SK-MEL-5 (cell line): ENCODE measurements at places on chromosomes 4 and X.

- no peak for DNase-seq
Measured at GRCh38 chrX:136819031-136819703, 38.4 kb upstream of the ARHGEF6 start.

DNA sequence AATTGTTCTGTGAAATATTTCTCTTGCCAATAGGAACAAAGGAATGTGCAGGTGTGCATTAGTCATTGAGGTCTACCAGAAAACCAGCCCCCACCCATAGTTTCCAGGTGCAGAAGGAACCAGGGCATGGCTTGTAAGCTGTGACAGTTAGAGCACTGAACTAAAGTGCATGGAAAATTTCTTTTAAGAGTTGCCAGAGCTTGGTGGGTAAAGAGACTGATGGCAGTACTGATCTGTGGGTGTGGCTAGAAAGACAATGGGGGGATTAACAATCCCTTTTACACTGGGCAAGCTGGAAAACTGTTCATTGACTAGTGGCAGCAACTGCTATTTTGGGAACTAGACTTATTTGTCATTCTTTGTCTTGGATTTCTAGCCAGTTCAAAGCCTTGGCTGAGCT lies 326.9 kb downstream of the PCDH19 start:
- DNase-seq = no peak

DNA sequence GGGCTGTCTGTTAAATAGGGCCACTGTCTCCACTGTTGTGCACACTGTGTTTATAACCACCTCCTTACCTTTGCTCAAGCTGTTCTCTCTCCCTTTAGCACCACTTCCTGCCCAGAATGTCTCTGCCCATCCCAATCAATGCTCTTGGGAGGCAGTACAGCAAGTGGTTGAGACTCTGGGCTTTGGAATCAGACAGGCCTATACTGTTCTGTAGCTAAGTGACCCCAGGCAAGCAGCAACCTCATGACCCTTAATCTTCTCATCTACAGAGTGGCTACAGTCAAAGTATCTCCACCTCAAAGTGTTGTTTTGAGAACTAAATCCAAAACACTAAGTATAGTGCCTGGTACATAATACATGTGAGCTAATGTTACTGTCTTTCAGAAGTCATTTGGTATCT lies 3.8 kb upstream of the TXK start:
- peak; percentile 35 for DNase-seq

DNA sequence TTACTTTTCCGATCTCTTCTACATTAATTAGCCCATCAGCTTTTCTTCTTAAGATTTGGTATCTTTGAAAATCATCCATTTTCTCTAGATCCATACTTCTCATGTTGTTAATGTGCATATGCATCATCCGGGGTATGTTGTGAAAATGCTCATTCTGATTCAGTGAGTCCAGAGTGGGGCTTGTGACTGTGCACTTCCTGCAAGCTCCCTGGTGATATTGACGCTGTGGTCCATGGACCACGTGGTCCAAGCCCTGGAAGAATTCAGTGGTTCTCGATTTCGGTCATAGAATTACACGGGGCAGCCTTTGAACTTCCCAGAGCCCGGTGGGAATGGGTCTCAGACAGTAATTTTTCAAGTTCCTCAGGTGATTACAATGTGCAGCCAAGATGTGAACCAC lies 69.8 kb downstream of the ZFX start:
- peak; percentile 32 for DNase-seq

DNA sequence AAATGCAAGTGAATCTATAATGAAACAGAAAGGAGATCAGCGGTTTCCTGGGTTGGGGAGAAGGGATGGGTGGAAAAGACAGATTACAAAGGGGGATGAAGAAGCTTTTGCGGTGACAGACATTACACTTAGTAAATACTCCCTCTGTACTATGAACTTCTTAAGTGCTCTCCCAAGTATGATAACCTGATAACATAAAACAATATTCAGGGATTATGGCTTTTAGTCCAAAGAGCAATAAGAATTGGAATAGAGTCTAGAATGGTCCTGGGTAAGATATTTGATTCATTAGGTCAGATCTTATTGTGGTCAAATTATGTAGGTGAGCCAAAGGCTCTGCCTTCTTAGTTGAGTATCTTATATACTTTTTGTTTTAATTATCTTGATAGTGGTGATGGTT lies 9.2 kb downstream of the LRRC66 start:
- DNase-seq = no peak

DNA sequence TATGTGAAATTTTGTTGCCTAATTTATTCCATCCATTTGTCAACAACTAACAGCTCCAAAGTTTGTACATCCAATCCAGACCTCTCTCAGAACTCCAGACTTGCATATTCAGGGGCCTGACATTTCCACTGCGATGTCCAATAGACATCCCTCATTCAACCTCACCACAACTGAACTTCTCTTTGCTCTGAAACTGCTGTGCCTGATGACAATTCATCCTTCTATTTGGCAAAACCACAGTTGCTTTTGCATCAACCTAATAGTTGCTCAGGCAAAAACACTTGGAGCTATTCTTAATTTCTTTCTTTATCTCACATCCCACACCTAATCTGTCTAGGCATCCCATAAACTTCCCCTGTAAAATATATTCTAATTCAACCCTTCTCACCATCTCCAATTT lies 56.5 kb downstream of the ANTXR2 start:
- DNase-seq = no peak

GRCh38 chrX:28876408-28876807 lies 289.2 kb downstream of the IL1RAPL1 start:
- DNase-seq = no peak

DNA sequence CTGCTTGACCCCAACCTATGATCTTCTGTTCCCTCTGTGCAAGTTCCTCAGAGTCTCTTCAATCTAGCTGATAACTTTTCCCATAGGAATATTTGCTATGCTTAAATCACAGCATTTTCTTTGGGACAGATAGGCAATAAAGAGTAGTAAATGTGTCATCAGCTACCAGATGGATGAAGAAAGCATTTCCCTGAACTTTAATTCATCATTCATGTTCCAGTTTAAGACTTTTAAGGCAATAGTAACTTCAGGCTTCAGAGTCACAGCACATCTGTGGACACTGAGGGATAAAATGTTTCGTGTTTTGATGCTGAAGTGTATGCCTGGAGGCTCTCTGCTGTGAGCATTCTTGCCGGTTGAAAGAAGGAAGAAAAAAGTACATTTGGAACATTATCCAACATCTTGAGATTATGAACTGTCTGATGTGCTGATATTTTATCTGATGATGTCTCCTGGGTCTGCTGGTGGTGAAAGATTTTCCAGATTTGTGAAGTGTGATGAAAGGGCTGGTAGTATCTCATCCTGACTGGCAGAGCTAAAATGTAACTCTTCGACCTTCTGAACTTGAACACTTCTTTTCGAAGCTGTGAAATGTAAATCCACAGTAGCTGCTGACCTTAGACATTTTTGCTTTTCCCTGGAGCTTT lies 133.7 kb downstream of the DCLK2 start:
- no peak for DNase-seq

DNA sequence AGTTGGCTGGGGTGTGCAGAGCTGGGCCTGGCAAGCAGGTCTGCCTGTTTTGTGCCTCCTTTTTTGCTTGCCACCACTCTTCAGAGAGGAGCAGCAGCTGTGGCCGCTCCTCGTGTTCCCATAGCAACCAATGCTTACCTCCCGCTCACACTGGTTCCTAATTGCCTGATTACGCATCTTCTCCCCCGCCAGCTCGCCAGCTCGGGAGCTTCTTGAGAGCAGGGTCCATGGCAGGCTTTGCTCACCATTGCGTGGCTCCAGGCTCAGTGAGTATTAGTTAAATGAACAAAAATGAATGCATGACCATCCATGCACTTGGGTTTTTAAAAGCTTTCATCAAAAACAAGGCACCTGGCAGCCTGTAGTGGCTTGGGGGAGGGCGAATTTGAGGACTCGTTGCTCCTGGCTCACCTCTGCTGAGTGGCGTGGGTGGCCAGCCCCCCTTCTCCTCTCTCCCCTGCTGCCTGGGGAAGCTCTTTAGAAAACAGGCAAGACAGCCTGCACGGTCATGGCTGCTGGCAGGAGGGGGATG lies 14.2 kb upstream of the PJA1 start:
- DNase-seq = no peak

GRCh38 chr4:83819582-83819981 lies 283.7 kb downstream of the GPAT3 start:
- DNase-seq = no peak

GRCh38 chr4:178599521-178599920 lies 1157.3 kb upstream of the AGA start:
- DNase-seq = peak; percentile 30

DNA sequence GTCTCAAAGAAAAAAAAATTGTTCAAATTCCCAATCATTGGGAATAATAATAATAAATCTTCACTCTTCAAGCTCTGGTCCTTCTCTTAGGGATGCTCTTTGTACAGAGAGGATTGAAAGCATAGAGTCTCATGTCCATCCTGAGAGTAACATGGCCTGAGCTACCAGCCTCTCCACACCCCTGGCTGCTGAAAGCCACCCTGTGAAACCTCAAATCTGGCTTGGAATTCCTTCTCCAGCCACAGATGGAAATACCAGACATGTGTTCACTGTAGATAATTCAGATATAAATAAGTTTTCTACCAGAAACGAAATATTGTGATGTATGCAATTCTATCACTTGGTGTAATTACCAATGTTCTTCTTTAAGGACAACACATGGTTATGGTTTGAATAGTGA lies 140.6 kb downstream of the ARSF start:
- no peak for DNase-seq

DNA sequence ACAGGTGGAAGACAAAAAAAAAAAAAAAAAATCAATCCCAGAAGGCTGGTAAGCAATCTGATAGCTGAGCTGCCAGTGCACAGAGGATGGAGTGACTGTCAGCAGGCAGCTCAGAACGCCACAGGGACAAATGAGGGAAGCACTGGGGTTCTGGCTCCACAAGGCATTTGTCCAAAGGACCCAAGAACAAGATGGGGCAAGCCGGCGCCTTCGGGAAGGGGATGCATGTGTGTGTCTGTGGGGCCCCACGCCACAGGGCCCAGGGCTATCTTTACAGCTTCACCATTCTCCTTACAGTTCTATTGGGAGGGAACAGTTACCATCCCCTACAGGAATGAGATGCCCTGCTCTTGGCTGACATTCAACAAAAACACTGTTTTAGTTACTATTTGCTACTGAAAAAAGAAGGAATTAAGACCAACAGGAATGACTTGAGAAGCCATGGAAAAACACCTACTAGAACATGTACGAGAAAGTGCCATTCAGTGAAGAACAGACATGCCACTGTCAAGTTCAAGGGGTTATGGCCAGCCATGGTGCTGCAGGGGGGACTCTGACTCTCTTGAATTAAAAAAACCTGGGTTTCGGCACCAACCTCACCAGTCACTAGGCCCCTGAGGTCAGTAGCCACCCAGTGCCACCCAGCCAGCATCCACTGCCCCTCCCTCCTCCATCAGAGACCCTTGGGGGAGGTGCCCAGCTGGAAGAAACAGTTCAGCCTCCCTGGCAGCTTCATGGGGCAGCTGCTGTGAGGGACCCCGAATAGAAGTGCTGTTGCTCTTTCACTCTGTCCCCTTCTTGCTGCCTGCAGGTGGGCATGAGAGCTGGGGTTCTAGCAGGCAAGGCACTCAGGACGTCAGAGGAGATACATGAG lies 18.5 kb downstream of the WDR1 start:
- DNase-seq = no peak

- DNase-seq = no peak
Measured at GRCh38 chr4:2428496-2429213, 9.9 kb downstream of the CFAP99 start.

GRCh38 chrX:140297273-140297672 lies 207.6 kb downstream of the SOX3 start:
- no peak for DNase-seq

DNA sequence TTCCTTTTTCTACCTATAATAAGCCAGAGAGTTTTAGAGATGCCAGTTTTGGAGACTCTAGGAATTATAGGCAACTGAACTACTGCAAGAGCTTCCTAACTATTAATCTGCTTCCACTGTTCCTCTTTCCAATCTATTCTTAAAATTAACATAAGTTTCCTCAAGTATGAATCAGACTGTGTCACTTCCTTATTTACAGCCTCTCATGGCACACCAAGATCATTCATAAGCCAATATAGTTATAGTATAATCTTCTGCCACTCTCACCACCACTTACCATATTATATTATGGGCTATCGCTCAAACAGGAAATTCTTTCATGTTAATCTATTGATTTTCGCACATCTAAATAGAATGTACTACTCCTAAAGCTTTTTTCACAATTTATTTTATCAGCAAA lies 383.5 kb downstream of the STPG2 start:
- DNase-seq = no peak

DNA sequence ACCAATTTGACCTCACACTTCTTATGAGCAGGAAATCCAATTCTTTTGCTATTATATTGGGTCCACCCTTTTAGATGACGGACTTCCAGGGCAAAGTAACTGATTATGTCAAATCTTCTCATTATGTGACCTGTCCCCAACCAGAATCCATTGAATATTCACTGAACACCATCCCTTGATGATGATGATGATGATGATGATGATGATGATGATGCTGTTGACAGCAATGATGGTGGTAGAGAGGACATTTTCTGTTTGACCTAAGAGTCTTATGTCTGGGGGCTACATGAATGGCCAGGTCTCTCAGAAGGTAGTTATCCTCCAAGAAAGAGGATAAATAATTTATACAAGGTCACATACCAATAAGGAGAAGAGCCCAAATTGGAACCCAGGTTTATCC lies 5.2 kb downstream of the TCEAL8 start:
- no peak for DNase-seq

DNA sequence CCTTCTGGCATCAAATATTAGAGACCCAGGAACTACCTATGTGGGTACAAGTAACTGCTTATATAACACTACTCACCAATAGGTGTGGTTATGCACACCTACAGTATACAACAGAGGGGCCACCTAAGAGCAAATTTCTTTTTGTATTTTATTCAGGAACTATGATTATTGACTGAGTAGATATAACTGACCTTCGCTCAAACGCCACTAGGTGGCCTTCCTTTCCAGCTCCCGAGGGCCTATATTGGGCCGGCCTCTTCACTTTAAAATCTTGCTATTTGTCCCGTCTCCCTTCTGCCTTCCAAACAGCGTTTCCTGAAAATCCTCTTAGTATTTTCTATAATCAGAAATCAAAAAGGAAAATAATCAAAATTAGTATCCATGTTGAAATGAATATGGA lies 19.9 kb upstream of the PABPC5 start:
- DNase-seq = peak; percentile 42

GRCh38 chrX:68584221-68584620 lies 63.2 kb upstream of the STARD8 start:
- no peak for DNase-seq

DNA sequence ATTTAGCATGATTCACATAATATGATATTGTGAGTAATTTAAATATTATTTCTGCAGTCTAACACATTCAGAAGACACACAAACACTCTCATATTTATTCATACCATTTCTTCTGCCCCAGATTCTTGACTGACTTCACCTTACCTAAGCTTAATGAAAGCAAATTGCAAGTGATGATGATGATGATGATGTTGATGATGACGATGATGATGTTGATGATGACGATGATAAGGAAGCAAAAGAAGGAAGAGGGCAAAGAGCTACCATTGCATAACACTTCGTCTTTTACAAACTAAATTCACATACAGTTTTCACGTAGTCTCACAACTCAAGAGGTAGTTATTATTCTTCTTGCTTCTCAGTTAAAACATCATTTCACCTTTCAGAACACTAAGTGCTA lies 404.7 kb downstream of the NAF1 start:
- DNase-seq = no peak

GRCh38 chr4:15744016-15744545 lies 34.0 kb upstream of the CD38 start:
- no peak for DNase-seq

- no peak for DNase-seq
Measured at GRCh38 chr4:81003597-81004111, 26.9 kb upstream of the BMP3 start.
